Urinary bladder (tissue), 4 donors: ENCODE measurements at places on chromosomes 11 and 22. TPM values are rescaled to one million over a fixed set of nuclear protein-coding genes. Genes with fewer than 3 reads are reported as not detected.

PHOX2A gene
- total RNA-seq, result 0.90 TPM

GRCh38 chr11:32886180-32886579 is 6.4 kb upstream of the QSER1 start:
- DNase-seq, result no peak

DNA sequence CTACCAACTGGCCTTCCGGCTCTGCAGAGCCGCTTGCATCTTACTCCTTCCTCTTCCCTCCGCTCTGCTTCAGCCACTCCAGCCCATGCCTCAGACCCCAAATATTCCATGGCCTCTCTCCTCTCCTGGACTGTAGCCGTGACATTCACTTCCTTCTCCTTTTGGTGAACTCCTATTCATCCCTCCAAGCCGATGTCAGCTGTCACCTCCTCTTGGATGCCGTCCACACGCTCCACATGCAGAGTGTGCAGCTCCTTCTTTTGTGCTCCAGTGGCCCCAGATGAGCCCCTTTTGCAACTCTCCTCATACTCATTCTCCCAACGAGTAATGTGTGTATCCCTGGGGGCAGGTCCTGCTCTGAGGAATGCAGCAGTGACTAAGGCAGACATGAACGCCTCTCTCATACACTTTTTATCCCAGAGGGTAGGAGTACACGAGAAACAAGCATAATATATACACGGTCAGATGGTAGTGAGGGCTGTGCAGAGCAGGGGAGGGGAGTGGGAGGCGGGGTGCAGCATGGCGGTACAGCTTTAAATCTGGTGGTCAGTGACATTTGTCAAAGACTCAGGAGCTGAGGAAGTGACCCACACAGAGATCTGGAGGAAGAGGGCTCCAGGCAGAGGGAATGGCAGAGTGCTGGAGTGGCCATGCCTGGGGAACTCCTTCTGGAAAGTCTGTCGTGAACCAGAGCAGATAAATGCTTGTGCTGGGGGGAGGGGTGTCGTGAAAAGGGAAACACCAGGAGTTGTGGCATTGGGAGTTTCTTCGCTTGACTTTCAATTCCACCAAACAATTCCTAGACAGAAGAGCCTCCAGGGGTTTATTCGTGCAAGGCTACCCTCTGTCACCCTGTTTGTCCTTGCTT is 83.8 kb upstream of the ATXN10 start:
- no peak for DNase-seq

KIF18A gene
- 17.8 TPM for total RNA-seq

DNA sequence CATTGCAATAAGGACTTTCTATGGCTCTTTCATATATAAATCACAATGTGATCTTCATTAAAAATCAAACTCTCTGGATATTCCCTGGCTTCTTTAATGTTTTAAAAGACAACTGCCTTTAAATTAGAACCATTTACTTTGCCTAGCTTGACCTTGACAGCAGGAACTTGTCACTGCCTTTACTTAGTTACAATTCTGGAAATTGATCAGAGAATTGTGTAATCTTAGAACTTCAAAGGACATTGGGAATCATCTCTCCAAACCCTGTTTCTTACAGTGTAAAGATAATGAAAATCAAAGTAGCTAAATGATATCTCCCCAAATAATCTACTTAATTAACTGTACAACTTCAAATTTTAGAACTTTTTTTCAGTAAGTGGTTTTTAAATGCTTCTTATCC is 517.6 kb upstream of the CCDC179 start:
- no peak for DNase-seq

DNA sequence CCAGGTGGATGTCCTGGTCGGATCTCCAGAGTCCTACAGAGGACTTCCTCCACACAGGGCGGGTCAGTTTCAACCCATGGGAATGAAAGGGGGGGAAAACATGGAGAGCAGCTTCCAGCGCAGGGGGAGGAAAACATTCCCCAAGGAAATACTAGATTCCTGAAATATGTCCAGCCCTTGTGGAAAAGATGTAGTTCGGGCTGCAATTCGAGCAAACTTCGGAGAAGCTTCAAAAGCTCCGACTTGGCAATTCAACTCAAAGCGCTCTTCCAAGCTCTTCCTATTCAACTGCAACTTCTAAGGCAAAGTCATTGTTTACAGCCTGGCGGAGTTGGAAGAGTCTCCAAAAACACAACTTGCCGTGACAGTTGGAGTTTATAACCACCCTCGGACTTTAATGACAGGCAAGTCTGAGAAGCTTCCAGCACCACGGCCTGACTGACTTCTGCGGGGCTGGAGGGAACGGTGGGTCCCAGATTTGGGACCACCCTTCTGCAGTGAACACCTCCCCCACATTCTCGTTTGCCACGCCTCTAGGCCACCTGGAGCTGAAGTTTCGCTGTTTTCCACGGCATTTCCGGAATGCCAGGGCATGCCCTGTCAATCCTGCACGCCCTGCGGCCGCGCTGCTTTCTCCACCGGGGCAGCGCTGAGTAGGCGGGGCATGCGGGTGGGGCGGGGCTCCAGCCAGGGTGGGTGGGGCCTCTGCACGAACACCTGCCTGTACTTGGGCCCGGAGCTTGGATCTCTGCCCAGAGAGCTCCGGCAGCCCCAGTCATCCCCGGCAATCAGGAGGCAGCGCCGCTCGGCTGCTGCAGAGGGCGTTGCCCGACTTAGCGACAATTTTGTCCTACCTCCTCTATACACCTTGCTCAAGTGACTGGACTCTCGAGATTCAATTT is 49.0 kb upstream of the BIRC3 start:
- no peak for DNase-seq

NRIP3 gene
- total RNA-seq, result 3.1 TPM

GRCh38 chr11:1178906-1179305 is 21.2 kb downstream of the MUC5AC start:
- no peak for DNase-seq

UPK2 gene
- total RNA-seq, result 38.2 TPM

DNA sequence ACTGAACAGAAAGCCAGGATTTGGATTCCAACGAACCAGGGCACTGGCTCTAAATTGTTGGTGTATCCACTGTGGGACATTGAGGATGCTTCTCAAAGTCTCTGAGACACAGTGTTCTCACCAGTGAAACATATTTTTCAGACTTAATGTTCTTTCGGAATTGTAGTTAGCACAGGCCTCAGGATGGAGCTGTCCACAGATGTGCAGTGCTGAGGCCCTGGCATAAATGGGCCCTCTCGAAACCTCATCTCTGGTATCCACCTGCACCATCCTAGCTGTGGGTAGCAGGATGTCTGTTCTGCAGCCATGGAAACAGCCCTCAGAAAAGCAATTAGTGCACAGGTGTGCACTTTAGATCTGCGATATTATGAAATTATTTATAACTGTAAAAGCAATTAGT is 656.8 kb downstream of the TBC1D22A start:
- no peak for DNase-seq
